NCI-H2029 (cell line): ENCODE measurements at places on chromosomes 7 and 10.

- no peak for DNase-seq
Observed at GRCh38 chr7:93739424-93739823, 151.1 kb downstream of the TFPI2 start.

GRCh38 chr10:101301111-101301731, 52.7 kb upstream of the BTRC start:
- no peak for DNase-seq

DNA sequence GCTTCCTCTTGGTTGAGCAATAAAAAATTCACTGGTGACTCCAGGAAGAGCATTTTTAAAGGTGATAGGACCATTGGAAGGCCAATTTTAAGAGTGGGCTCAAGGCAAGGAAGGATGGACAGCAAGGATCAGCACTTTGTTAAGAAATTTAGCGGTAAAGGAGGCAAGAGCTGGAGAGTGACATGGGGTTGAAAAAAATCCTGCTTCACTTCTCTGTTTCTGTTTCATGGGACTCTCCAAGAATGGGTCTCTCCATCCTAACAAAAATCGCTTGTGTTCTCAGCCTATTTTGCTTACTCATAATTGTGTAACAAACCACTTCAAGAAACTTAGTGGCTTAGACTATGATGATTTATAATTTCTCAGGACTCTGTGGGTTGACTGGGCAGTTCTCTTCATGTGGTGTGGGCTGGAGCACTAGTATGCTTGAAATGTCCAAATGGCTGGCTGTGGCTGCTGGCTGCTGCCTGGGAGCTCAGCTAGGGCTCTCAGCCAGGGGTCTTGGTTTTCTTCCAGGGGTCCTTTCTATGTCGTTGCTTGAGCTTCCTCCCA, 59.8 kb upstream of the ZNRF2 start:
- DNase-seq = no peak

DNA sequence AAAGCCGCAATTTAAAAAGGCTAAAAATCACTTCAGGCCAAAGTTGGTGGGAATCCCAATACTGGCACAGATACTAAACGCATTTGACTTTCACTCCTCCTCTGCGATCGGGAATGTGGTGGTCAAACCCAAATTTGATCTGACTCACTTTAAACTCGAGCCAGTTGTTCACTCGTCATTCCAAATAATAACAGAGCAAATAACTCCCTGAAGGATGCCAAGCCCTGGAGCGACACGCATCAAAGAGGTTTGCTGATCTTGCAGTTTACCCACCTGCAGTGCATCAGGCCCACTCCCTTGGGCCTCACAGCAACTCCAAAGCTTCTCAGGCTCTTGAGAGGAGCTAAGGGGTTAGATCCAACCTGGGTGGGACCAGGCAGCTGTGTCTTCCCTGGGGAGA, 12.2 kb downstream of the PTN start:
- no peak for DNase-seq

GRCh38 chr10:95133997-95134396, 60.0 kb upstream of the ACSM6 start:
- DNase-seq = no peak

DNA sequence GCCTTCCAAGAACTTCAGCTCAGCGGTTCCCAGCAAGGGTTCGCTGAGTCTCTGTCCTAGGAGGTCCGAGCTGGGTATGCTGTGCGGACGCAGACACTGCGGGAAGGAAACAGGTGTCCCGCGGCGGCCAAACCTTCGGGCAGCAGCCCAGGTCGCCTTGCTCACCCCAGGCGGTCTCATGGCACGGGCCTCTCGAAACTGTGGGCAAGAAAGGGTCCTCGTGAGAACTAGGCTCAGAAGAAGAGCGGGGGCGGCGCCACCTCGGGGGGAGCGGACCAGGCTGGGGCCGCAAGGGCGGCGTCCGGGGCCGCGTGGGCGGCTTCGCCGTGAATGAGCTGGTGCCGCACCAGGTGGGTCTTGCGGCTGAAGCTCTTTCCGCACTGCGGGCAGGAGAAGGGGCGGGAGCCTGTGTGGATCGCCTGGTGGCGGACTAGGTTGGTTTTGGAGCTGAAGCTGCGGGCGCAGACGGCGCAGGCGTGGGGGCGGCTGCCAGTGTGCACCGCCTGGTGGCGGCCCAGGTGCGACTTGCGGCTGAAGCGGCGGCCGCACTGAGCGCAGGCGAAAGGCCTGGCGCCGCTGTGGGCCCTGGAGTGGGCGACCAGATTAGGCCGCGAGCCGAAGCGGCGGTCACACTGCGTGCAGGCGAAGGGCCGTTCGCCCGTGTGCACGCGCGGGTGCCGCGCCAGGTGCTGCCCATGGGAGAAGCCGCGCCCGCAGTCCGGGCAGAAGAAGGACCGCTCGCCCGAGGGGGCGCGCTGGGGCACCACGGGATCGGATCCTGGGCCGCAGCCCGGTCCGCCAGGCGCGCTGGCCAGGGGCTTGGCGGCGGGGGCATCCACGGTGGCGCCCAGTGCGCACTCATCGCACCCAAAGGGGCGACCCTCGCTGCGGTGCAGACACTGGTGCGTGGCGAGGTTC, 8.6 kb downstream of the ZNF467 start:
- DNase-seq = no peak

DNA sequence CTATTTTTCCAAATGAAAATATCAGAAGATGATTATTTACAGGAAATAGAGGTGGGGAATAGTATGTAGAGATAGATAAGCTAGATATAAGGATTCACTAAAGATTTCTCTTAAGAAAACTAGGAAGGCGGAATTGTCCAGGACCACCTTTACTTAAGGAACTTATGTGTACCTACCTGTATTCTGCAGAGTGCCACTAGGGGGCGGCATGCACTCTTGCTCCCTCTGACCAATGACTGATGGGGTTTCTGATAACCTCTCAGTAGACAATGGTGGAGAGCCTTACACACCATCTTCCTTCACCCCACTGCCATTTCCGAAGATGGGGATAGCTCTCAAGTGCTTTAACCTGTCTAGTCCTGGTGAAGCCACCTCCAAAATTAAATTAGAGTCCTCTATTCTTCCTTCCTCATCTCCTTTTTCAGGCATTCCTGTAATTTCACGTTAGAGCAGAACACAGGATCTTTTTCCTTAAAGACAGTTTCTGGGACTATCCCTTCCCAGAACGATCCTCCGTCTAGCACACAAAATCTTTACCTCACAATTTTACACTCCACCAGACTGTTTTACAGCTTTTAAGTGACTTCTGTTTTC, 453.1 kb downstream of the SORCS1 start:
- no peak for DNase-seq

DNA sequence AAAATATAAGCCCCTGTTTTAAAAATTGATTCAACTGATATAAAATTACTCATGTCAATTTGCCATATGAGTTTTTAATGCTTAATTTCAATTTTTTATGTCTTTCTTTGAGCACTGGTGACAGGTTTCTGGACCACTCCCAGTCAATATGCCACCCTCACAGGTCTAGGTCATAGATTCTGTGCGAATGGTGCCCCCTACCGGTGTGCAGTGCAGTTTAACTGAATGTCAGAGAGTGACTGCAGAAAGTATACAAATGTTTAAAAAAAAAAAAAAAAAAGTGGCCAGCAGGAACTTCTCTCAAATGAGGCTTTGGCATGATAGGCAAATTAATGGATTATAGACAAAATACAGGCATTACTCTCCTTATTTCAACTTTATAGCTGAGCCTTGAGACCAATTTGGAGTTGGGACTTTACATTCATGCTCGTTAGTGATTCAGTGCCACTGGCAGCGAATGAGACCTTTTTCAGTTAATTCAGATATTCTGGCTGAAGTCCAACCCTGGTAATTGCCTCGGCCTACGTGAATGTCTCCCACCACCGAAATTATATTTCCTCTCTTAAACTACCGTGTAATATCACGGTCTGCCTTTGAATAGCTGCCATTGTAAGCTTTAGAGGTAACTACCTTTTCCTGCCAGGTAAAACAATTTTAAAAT, 427.6 kb downstream of the PHTF2 start:
- peak; percentile 37 for DNase-seq

GRCh38 chr7:102966465-102966864, 53.7 kb downstream of the LRRC17 start:
- DNase-seq = no peak

DNA sequence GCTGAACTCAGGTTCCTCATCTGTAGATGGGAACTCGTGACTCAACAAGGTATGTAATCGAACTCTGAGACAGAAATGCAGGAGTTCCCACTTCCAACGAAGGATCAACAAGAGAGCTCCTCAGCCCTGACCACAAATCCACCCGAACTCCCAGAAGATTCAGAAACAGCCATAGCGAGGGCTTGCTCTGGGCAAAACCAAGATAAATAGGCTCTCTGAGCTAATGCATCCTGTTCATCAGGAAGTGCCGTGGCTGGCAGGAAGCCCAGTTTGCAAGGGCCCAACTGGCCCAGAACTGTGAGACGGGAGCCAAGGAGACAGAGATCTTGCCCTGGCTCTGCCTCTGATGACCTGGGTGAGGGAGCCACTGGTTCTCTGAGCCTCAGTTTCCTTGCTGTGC, 141.7 kb upstream of the PFKP start:
- DNase-seq = peak; percentile 85

- DNase-seq = no peak
Observed at GRCh38 chr7:93997868-93998267, 6.3 kb downstream of the BET1 start.

DNA sequence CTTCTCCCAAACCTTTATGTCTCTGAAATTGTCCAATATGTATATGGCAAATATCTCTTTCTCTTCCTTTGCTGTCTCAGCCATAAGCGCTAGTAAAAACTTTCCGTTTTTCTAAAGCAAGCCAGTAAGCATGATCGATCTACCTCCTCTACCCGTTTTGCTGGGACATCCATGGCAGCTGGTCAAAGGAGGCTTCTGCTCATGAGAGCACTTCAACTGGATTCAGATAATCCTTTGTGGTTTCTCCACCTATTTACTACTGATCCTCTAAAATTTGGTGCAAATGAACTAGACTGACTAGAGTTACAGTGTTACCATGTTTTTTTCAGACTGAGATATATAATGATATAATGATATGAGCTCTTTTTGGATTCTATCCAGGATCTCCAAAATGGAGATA, 42.7 kb downstream of the GBF1 start:
- no peak for DNase-seq

- DNase-seq = no peak
Observed at GRCh38 chr7:22952306-22953015, 61.5 kb downstream of the HYCC1 start.

GRCh38 chr7:1342090-1342640, 109.5 kb downstream of the UNCX start:
- no peak for DNase-seq

GRCh38 chr10:73097305-73097670, 622 bp upstream of the P4HA1 start:
- DNase-seq = no peak

DNA sequence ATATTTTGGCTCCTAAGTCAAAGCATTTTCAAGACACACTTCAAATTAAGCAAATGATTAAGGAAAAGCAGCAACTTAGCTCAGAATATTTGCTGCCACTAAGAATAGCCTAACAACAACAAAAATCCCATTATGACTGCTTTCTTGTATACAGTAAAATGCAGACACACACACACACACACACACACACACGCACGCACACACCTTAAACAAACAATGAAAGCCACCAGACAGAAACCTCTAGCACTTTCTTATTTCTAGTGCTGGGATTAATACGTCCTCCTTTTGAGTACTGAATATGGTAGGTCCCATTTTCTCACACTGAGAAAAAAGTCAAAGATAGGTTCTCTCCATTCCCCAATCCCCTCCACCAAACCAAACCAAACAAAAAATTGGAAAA, 23.4 kb upstream of the FEZF1 start:
- DNase-seq = no peak

GRCh38 chr7:6530626-6531491, 20.4 kb downstream of the GRID2IP start:
- no peak for DNase-seq

DNA sequence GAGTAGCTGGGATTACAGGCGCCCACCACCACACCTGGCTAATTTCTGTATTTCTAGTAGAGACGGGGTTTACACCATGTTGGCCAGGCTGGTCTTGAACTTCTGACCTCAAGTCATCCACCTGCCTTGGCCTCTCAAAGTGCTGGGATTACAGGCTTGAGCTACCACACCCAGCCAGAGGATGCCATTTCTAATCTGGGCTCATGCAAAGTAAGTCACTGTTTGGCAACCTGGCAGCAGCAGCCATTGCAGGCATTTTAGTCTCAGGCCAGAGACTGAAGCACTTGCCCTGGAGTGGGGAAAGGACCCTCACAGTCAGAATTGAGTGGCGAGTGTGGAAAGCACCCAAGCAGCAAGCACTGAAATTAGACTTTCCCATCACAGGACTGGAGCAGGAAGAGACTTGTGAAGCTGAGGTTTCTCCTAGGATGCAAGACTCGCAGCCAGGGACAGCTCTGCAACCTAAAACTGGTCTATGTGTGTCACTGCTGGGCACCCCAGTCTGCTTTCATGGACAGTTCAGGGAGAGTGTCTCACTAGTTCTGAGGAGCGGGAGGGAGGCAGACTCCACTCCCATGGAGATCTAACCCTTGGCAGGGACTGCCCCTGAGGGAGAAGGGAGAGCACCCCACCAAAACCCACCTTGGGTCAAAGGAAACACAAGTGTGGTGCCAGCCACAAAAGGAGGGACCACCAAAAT, 27.6 kb downstream of the SNX13 start:
- DNase-seq = no peak

- DNase-seq = no peak
Observed at GRCh38 chr10:44462338-44462914, 77.5 kb upstream of the CXCL12 start.

- DNase-seq = no peak
Observed at GRCh38 chr10:3427950-3428354, 255.4 kb upstream of the PITRM1 start.

DNA sequence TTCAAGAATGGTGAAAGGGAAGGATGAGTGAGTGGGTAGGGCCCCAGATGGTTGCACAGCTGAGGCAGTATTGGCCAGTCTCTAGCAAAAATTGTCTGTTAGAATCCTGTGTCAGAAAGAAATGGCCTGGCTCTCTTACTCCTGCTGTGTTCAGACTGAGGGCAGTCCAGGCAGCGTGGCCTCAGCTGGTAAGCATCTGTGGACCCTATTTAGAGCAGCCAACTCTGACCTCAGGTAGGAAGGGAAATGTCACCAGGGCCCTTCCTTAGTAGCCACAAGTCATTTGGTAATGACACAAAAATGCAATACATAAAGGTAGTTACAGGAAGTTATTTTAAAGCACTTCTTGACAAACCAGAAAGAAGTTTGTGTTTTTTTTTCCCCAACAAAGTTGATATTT, 1194.7 kb downstream of the CNTNAP2 start:
- no peak for DNase-seq

DNA sequence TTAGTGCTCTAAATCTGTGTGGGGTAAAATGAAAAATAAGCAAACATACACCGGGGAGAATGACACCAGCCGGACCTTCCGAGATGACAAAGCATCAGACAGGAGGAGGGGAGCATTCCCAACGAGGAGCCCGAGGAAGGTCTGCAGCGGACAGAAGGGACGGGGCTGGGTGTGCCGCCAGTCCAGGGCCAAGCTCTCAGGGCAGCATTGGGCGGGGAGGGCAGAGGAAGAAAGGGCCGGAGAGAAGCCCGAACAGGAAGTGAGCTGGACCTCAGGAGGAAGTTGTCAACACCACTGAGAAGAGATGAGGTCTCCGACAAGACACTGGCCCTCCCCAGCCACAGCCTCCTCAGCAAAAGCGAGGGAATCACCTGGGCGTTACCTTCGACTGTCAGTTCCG, 182.6 kb upstream of the RNF32 start:
- no peak for DNase-seq

GRCh38 chr10:103859161-103860086, 4.0 kb upstream of the SH3PXD2A start:
- DNase-seq = no peak

GRCh38 chr7:139034855-139035585, 822 bp downstream of the ZC3HAV1L start:
- DNase-seq = no peak

GRCh38 chr7:91180746-91181145, 83.5 kb upstream of the FZD1 start:
- no peak for DNase-seq

GRCh38 chr10:6409971-6410643, 170.0 kb downstream of the PRKCQ start:
- no peak for DNase-seq
